IPS-NIHi11 (cell line): ENCODE measurements at places on chromosomes 16 and 17.

- no peak for DNase-seq
These were observed 10.0 kb downstream of the SPATA32 start for GRCh38 chr17:45251931-45252330.

DNA sequence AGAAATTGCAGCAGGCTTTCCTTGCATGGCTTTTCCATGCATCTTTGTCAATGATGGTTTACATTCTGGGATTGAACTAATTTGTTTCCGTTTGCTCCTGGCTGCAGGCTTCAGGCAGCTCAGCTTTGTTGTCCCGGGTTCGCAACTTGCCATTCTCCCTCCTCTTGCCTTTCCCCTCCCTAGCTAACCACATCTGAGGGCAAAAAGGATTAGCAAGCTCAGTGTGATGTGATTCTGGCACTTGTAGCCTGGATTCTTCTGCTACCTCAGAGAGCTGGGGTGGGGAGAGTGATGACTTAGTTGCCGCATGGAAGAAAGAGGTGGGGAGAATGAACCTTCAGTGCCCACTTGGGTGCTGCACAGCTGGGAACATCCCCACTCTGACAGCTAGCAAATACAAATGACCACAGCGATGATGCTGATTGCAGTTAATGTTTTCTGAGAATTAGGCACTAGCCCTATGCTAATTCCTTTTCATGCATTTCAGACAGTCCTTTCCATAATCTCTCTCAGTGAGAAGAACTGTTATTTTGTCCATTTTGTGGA lies 120.2 kb upstream of the SALL1 start:
- DNase-seq = no peak

DNA sequence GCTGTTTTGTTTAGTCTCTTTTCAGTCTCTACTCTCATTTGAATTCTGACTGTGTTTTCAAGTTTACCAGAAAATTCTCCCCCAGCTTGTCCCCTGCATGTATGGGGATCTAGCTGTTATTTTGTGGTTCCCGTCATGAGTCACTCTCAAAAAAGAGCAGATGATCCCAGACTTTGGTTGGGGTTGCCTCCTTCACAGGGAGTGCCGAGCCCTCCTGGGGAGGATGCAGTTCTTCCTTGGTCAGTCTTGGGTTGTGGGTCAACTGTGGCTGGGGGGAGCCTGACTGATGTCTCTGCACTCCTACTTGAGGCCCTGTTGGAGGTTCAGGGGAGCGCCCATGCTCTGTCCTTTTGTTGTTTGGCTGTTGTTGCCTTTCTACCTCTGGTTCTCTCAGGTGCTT lies 37.7 kb downstream of the EPN2 start:
- no peak for DNase-seq

DNA sequence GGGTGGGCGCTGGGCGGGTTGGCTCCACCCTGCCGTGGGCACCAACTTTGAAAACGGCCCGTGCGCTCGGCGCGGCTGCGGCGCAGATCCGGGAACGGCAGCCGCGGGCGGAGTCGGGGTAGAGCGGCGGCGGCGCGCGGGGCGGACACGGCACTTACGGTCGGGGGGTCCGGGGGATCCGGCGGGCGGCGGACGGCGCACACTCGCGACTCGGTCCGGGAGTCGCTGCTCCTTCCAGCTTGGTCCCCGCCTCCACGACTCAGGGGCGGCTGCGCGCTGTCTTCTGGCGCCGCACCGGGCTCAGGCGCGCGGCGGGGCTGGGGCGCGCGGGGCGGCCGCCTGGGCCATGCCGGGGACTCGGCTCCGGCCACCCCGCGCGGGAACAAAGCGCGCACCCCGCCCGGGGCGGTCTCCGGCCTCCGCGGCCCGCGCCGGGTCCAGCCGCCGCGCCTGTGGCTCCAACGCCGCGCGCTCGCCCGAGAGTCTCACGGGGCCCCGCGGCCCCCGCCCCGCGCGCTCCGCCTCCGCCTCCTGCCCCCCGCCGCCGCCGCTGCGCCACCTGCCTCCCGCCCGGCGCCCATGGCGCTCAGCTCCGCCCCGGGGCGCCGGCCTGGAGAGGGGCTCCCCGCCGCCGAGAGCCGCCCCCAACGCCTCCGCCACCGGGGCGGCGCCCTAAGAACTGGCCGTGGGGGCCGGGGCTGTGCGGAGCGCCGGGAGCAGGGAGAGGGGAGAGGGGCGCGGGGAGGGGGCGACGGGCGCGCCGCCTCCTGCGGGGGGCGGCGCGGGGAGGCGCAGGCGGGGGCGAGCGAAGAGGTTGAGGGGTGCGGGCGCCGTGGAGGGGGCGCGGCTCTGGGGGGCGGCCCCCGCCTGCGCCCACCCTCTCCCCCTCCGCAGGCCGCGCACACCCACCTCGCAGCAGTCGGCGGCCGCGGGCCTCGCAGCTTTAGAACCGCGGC lies 35.9 kb downstream of the CBFA2T3 start:
- DNase-seq = peak; percentile 66
